Right lung (tissue), 10 donors: ENCODE measurements at places on chromosomes 4 and X. TPM values are rescaled to one million over a fixed set of nuclear protein-coding genes. Genes with fewer than 3 reads are reported as not detected.

DNA sequence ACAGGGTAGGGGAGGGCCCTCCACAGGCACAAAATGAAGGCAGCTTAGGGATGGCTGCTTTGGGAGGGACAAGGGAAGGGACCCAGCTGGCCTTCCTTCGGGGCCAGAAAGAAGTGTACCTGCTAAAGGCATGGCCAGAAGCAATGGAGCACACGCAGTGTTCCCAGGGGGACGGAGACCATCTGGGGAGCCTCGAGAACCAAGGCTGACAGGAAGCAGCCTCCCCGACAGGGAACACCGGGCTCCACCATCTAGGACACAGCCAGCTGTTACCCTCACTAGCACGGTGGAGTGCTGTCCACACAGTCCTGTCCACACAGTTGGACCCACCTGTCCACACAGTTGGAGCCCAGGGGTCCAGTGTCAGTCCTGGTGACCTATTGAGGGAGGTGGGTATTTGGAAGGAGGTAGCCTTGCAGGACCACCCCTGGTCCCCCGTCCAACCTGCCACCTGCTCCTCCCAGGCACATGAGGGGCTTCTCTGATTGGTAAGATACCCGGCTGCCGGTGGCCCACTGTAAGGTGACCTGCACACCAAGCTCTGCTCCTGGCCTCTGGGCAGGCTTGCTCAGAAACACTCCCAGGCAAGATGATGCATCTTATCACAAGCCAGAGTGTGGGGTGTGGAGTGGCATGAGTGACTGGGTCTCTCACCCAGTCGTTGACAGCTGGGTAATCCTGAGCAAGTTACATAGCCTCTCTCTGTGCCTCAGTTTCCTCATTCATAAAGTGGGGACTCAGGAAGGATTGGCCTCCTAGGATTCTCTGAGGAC is 20.5 kb upstream of the AFAP1 start:
- DNase-seq = no peak

DNA sequence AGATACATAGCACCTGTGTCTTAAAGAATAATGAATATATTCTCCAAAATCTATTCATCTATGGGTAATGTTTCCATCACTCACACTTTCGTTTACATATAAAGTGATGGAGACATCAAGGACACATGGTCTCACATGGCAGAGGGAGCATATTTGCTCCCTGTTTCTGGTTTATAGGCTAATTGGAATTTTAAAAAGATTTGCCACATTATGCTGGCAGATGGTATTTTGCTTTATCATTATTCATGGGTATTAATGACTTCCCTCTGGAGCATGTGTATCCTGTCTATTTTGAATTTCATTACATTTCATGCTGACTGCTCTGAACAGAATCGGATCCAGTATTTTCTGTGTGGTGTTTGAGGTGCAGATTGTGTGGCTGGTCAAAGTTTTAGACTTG is 79.0 kb downstream of the PDGFRA start:
- no peak for DNase-seq

DNA sequence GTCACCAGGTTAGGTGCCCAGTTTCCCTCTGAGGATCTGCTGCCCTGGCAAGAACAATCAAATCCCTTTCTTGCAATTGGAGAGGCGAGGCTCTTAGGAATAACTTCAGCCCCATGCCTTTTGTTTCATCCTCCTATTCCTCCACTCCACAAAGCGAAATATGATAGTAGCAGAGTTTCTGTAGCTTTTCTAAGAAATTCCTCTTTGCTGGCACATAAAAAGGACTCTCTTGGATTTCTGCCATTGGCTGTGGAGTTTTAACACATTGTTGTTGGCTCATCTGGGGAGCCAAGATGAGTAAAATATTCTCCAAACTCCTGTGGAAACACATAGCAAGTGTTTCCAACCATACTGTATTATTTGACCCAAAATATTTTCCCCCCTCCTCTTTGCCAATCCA is 11.0 kb upstream of the ADGRG2 start:
- DNase-seq = peak; percentile 19

- DNase-seq = no peak
Measured at GRCh38 chr4:139988863-139989765, 164.9 kb downstream of the MAML3 start.

DNA sequence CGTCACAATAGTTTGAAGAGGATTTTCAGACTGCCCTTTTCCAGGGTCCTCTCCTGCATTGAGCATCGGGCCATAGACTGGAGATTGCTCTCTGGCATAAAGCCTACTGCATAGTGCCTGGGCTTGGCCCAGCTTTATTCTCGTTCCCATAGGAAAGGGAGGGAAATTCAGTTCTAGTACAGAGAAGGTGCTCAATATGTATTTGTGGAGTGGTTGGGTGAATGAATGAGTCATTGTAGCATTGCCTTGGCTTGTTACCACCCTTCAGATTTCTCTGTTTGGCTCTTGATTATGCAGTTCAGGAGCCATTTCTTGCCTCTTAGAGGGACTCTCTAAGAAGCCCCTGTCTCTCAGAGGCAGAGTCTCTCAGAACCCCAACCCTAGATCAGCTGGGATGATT is 2.6 kb downstream of the TMEM35A start:
- no peak for DNase-seq

DNA sequence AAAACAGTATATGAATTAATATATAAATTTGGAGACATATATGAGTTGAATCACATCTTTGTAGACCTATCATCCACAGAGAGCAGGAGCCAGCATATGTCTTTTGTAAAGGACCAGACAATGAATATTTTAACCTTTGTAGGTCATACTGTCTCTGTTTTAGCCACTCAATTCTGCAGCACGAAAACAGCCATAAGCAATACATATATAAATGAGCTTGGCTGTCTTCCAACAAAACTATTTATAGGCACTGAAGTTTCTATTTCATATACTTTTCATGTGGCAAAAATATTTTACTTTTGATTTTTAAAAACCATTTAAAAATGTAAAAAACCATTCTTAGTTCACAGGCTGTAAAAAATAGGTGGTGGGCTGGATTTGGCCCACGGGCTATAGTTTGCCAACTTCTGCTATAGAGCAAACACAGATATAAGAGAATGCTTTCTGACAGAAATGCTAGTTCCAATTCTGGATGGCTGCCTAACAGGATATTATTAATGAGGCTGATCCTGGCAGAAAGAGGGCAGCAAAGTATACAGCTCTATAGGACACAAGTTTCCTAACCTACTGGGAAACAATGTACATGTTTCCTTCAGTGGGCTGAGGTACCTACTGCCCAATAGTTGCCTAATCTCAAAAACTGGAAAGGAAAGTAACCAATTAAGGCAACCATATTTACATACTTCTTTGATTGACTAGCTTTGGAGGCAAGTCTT is 58.1 kb upstream of the UCP1 start:
- no peak for DNase-seq

- DNase-seq = no peak
Measured at GRCh38 chr4:76705472-76705871, 192.5 kb downstream of the SOWAHB start.

DNA sequence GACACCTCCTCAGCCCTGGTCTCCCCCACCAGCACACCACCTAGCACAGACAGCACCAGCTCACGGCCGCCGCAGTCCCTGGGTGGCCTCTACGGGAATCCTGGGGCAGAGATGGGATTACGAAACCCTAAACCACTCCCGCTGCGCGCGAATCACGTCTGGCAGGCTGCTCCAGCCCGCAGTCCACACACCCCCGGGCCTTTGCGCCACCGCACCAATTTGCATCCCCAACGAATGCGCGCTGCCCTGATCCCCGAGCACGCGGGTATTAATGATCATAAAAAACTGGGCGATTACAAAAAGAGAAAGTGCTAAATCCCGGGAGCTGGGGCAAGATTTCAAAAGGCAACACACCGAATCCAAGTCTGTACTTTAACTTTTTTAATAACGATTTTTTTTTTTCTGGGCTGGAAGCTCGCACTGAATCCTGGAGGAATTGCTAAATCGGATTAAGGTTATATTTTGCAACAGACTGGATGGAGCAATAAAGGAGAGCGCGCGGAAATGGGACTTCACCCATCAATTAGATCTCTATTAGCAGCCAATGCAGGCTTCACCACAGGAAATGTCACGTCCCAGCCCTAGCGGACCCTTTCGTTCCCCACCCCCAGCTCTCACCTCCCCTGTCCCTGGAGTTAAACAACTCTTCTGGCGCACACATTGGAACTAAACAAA is 69.8 kb upstream of the TMEM33 start:
- no peak for DNase-seq

- DNase-seq = no peak
Measured at GRCh38 chrX:81857192-81857591, 655.3 kb downstream of the SH3BGRL start.

DNA sequence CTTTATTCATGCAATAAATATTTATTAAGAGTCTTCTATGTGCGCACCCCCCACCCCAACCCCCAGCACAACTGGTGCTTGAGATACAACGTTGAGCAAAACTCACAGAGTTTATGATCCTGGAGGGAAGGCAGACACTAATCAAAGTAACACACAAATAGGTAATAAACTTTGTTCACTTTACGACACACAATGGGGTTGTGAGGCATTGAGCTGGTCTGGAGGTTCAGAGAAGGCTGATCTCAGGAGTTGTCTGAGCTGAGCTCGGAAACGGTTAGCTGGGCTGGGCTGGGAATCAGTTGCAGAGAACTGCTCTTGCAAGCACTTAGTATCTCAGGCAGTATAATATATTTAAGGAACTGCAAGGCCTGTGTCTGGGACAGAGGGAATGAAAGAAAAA is 238.5 kb downstream of the SCFD2 start:
- DNase-seq = no peak

- DNase-seq = no peak
Measured at GRCh38 chr4:186644737-186645261, 78.9 kb downstream of the FAT1 start.

GRCh38 chr4:113610537-113610936 is 151.0 kb downstream of the CAMK2D start:
- no peak for DNase-seq

- DNase-seq = no peak
Measured at GRCh38 chr4:118154649-118155048, 120.4 kb downstream of the NDST3 start.

DNA sequence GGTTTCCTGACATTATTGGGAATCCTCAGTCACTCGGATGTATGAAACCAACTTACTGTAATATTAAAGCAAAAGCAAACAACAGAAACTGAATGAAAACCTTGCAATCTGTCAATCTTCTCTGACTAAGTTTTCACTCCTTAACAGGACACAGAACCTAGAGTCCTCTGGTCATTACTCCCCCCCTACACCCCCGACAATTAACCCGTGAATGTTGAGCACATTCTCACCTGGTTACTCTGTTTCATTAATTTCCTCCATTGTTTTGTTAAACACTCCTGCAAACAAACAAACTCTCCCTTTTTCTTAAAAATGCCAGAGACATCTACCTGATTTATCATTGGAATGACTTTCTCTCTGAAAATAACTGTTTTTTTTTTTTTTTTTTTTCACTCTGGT is 469.0 kb upstream of the PRKX start:
- DNase-seq = no peak

DNA sequence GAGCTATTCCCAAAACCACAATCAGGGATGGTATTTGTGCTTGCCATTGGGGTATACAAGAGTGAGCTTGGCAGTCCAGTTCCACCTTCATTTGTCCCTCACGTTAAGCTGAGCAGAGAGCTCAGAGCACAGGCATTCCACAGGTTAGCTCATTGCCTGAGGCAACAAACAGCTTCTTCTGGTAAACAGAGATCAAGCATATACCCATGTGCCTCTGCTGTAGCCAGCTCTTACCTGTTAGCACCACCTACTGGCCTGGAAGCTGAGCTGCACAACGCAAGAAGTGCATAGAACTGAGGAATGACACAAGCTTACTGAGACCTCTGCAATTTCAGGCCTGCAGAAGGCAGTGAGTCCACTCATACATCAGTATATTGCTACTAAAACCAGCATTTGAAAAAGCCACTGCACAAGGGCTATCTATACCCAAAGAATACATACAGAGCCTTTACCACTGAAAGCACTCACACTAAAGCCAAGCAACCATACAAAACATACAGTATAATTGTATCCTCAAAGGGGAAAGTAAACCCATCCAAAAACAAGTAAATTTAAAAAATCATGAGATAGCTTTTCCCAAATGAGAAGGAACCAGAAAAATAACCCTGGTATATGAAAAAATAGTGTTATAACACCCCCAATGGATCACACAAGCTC is 258.3 kb upstream of the GABRA2 start:
- DNase-seq = no peak

- DNase-seq = no peak
Measured at GRCh38 chrX:106306391-106306947, 138.4 kb downstream of the PWWP3B start.

DNA sequence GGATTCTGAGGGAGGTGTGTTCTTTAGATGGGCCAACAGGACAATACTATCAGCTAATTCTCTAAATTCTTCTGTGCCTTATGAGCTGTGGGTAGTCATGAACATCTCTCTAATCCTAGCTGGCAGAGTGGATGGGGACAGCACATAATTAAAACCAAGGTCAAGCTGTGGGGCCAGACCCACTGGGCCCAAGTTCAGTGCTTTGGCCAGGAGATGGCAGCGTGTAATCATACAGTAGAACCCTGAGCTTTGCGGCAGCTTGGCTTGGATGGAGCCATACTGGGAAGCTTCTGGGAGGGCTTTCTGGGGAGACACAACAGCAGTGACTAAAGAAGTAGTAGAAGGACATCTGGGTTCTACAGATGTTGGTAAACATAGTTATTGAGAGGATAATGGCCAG is 140.3 kb upstream of the CXCL13 start:
- no peak for DNase-seq

DNA sequence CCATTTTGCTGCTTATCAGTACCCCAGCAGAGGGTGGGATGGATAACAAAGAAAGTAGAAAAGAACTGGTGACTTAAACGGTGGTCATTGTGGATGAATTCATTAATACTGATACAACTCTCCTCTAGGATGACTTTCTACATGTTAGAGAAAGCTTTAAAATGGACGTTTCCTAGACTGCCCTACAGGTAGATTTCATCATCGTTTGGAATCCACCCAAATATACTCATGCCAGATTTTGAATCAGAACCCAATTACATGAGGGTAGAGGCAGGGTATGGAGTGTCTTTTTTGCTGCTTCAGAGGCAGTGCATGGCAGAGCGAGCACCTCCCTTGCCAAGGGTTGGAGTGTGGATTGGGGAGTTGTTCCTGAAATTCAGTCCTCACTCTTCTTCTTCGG is 13.3 kb upstream of the ANTXR2 start:
- no peak for DNase-seq

DNA sequence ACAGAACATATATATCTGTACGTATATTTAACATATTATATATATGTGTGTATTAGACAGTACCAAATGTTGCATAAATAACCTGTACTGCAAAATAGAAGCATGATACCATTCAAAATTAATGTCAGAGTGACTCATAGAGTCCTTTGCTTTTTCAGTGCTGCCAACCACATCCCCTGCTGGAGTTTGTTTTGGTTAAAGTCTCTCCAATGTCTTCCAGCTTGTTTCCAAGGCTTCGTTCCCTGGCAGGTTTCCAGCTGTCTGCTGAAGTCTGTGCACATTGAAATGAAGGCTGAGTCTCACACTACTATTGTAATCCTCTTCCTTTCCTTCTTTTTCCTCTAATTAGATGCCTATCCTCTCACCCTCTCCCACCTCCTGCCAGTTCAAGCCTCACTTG is 14.9 kb downstream of the NRK start:
- DNase-seq = peak; percentile 38

Gene DNASE1L1
- polyA plus RNA-seq = 10.1 TPM

Gene FAM149A
- 24.1 TPM for polyA plus RNA-seq

Gene TRIM60
- not detected for polyA plus RNA-seq

Gene PLXNA3
- polyA plus RNA-seq = 64.0 TPM

Gene PCSK1N
- 5.6 TPM for polyA plus RNA-seq

Gene ZFP42
- polyA plus RNA-seq = 7.5 TPM

Gene PDZD4
- 10.4 TPM for polyA plus RNA-seq

Gene TBC1D9
- 30.7 TPM for polyA plus RNA-seq

Gene TCEAL9
- 140 TPM for polyA plus RNA-seq

Gene SOX3
- not detected for polyA plus RNA-seq

Gene MAGEC1
- polyA plus RNA-seq = not detected
